Activated T-cell treated with anti-CD3 and anti-CD28 coated beads, Interleukin-2, amount 50 U/mL, for 48 hours (primary cell): ENCODE measurements at places on chromosomes 2 and 18.
A peak's percentile ranks its signal among the peaks of the same experiment; 100 is the strongest.

DNA sequence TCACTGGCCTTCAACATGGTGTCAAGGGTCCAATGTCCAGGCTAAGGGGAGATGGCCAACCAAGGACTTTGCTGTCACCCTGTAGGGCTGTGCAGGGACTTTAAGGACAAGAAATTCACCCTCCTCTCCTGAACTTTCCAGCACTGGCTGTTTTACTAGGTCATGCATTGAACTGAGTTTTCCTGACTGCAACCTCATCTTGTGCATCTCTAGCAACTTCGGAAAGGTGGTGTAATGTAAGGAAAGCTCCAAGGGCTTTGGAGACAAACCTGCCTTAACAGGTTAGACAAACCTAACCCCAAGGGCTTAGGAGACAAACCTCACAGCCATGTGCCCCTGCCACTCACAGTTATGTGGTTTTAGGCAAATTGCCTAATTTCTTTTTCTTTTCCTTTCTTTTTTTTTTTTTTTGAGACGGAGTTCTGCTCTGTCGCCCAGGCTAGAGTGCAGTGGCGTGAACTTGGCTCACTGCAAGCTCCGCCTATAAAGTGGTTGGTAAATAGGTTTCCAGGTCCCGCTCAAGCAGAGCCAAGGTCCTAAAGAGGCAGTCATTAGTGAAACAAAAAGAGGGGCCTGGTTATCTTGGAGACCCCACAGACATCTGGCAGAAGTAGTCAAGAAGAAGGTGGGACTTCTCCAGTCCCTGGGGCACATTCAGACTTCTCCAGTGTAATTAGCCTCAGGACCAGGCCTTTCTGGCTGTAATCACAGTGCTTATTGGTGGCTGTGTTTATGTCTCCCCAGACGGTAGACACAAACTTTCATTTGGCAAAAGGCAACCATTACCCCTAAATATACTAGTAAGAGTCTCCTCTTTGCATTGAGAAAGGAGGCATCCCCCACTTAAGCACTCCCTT is 37.6 kb upstream of the PMAIP1 start:
- no peak for DNase-seq

DNA sequence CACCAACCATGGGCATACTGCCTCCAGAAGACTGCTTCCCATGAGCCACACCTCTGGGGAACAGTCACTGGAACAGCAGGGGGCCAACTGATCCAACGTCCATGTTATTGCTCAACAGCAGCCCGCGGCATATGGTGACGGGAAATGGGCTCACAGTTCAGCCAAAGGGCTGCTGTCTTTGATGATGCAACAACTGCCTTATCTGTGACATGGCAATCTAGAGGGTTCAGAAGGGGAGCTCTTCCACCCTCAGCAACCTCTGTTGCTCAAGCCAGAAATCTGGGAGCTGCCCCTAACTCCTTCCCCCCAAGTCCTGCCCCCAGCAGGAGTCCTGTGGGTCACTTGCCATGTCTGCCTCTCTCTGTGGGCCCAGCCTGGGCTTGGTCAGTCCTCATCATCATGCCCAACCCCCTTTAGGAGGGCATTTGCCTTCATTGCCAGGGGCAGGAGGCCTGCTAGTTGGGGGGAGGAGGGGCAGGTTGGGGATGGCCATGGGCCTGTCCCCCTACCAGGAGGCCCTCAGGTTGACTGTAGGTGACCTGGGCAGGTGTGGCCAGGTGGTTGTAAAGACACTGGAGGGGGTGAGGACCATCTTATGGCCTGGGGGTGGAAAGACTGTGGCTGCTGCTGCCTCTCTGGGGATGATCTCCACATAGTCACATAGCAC is 212.9 kb downstream of the CYP26B1 start:
- DNase-seq: no peak

DNA sequence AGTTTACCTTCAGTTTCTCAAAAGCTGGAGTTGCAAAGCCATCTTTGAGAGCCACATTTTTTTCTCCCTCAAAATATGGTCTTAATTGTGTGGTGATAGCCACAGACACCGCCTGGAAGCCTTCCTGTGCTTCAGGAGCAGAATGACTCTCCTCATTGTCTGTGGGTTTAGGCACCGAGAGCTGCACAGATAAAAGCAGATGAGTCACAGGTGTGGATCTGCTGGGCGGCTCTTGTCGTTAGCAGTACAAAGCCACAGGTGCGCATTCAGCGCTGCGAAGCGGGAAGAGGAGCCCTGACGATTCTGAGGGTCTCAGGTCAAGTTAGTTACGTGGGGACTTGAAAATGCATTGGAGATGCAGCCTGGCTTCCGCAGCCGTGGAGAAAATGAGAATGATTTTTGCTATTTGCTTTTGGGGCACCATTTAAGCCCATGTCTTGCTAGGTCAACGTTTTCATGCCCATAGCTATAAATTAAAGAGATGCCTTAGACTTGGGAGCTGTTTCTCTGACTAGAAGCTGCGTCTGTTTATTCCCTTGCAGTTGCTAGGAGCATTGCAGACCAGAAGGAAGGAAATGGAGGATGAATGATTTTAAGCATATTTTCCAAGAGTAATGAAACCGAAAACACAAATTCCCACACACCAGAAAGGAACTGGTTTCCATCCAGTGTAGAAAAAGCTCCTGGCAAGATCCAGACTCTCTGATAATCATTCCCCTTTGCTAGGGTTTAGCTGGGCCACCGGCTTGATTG is 51.5 kb downstream of the KLHL29 start:
- DNase-seq: peak; percentile 55

GRCh38 chr2:121284463-121285449 is at the start of gene TFCP2L1:
TSS of gene TFCP2L1 (minus strand) at chr2:121285202. CDS start at chr2:121285109, 93 bp downstream.
- DNase-seq: peak; percentile 39

- no peak for DNase-seq
Measured at GRCh38 chr2:237915576-237915975, 51.2 kb upstream of the UBE2F start.

GRCh38 chr2:235066895-235067294 is 115.1 kb downstream of the SH3BP4 start:
- no peak for DNase-seq

DNA sequence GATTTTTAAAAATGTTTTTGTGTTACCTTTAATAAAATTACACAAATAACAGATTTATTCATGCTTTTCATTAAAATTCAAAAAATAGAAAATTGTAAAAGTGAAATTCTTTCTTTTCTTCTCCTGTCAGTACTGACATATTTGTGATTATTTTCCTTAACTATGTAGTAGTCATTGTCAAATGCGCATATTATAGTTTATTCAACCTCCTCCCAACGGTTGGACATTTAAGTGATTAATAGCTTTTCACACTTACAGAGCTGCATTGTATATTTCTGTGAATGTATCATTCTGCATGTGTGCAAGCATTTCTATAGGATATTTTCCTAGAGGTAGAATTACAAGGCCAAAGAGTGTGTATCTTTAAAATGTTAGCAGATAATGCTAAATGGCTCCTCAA is 259.2 kb downstream of the SH3BP4 start:
- no peak for DNase-seq

DNA sequence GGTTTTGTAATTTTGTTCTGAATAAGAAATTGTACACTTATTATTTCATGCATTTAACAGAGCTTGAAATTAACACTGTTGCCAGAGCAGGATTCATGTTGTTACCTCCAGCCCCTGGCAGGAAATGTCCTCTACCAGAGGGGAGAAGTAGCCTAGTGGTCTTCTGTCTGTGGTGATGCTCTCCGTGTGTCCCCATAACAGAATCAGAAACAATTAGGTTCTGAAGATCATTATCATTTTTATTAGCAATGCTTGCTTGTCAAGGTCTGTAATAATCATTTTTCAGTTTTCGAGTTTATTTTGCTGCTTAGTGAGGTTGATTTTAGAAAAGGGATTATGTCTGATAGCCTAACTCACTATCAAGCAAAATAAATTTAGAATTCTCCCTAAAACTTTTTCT is 116.6 kb upstream of the CNTNAP5 start:
- no peak for DNase-seq

DNA sequence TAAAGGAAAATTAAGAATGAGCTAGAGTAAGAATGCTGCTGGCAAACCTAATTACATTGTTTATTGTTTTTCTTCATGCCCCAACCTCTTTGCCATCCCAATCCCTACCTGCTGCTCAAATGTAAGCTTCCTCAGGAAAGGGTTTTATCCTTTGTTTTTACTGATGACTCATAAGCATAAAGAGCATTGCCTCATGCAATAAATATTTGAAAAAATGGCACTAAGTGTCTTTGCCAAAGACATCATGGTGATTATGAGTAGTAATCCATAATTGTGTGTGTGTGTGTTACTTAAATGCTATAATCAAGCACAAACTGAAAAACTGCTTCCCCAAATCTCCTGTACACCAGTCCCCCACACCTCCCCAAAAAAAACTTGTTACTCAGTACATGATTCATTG is 53.4 kb downstream of the DNER start:
- DNase-seq: no peak

- no peak for DNase-seq
Measured at GRCh38 chr2:195333869-195334268, 323.2 kb upstream of the SLC39A10 start.

GRCh38 chr2:144607891-144608521 is 88.1 kb upstream of the ZEB2 start:
- no peak for DNase-seq

DNA sequence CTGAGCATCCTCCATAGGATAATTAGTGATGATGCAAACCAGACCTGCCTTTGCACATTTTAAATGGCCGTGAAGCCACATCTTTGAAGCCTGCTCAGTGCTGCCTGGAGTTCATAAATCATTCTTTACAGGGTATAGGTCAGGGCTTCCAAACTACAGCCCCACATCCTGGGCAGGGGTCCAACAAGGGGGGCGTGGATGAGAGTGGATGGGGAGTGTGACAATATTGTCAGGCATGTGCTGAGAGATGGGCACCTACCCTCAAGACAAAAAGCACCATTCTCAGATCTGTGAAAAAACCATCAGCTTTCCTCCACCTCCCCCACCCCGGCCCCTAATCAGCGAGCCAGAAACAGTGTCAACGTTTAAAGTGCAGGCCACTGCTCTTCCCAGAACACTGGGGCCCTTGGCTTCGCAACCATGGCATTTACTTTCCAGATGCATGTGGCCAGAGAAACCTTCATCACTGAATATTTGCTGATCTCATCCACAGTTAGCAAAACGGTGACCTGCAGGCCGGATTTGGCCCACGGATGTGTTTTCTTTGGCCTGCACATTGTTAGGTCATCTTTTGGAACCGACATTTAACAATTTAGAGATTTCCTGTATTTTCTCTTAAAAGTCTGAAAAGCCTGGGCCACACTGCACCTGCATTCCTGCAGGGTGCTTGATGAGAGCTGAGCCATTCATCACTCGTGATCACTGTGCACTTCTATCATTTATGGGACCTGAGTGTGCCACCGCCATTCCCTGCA is 130.7 kb downstream of the ANKRD44 start:
- no peak for DNase-seq

DNA sequence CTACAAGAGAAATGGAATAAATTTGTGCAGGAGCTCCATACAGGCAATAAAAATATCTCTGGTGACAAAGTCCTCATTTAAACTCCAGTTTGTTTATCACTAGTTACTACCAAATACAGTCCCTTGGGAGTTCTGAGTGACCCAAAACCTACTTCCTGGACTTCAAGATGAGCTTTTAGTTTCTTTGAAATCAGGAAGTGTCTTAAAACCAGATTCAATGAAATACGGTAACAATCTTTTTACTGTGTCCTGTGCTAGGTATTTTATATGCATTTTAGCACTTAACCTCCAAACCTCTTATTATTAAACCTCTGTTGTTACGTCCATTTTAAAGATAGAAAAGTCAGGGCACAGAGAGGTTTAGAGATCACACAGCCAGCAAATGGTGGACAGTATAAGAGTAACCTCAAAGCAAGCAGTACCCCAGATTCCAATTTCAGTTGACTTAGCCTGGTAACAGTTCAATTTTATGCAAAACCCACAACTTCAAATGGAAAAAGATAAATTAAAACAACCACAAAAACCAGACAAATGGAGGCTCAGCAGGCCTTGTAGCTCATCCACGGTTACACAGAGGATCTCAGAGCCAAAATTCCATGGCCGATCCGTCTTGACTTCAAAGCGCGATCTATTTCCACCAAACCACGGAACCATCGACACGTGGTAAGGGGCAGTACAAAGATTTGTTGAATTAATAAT is 1.3 kb upstream of the KCMF1 start:
- DNase-seq: peak; percentile 38

GRCh38 chr2:182649316-182649715 is 66.7 kb upstream of the DNAJC10 start:
- DNase-seq: no peak

GRCh38 chr2:43054367-43054766 is 172.0 kb downstream of the ZFP36L2 start:
- DNase-seq: no peak

DNA sequence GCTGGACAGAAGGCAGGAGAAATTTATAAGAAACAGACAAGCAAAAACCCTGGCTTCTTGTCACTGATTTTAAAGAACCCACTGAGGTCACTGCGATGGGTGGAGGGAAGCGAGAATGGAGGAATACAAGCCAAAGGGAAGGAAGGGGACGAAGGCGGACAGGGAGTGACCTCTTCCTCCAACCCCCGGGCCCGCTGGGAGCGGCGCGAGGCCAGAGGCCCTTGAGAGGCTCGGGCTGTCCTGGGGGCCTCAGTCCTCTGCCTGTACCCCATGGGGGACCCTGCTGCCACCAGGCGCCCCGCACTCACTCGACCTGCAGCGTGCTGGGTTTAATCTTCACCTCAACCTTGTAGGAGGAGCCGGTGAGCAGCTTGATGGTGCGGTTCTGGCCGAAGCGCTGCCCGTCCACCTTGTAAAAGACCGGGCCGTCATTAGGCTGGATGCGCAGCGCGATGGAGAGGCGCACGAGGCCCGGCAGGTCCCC is 793 bp downstream of the CNRIP1 start:
- no peak for DNase-seq

DNA sequence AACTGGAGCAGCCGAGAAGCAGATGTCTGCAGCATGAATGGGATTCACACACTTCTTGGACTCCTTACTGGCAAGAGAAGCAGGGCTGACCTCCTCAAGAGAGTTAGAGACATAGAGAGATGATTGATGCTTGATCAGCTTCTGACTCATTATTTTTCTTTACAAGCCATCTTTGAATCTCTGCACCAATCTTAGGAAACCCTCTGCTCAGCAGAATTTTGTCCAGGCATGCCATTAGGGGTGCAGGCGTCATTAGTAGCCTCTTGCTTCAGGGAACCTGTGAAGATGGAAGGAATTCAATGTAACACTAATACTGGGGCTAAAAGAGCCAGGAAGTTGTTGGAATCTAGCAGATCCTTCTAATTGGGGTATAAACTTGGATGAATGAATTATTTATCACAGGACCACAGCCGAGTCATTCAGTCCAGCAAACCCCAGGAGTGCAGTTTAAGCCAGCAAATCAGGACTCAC is 151.8 kb downstream of the MGAT5 start:
- DNase-seq: no peak

DNA sequence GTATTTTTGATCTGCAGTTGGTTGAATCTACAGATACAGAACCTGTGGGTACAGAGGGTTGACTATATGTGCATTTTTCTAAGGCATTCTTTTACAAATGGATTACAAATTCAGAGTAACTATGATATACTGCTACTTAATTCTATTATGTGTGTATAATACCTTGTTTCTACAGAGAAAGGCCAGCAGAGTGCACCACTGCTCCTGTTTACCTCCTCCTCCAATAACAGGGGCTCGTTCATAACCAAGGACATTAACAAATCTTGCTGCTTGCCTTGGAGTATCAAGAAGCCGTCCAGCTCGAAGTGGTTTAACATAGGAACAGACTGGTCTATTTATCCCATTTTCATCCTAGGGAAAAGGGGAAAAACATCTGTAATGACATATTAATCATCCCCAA is 16.4 kb downstream of the CEP76 start:
- no peak for DNase-seq

GRCh38 chr2:239033801-239034560 is 186.1 kb downstream of the TWIST2 start:
- no peak for DNase-seq

- DNase-seq: no peak
Measured at GRCh38 chr2:234462218-234462992, 34.5 kb downstream of the ARL4C start.

- DNase-seq: no peak
Measured at GRCh38 chr2:22807872-22808271, 577.1 kb upstream of the KLHL29 start.
